Karpas-422 (cell line): ENCODE measurements at places on chromosomes 3 and 15. TPM values are rescaled to one million over a fixed set of nuclear protein-coding genes. Genes with fewer than 3 reads are reported as not detected.
A peak's percentile ranks its signal among the peaks of the same experiment; 100 is the strongest.

DNA sequence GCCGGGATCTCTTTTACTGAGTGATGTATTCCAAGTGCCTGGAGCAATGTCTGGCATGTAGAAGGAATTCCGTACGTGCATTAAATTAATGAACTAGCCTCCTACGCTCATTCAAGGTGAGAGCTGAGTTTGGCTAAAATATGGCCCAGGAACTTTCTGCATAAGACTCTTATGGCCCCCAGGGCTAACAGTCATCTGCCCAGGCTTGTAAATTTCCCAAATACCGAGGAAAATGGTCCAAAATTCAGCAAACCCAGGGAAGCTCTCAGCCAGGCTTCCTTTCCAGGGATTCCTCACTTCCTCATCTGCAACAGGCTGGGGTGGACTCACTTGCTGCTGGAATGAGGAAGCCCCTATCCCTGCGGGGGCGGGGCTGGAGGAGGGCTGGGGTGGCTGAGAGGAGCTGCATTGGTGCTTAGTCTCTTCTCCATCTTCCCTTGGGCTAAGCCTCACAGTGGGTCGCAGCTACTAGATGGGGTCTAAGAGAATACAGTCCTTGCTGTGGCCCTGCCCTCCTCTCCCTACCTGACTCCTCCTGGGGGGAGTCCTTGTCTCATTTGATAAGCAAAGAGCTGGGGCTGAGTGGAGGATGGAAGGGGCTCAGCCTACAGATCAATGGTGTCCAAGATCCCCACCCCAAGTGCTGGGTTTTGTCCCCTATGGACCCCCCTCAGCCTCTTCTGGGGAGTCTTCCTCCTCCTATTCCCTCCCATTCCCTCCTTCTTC lies 28.5 kb upstream of the APOD start:
- H3K27me3 ChIP-seq, result no peaks in the 10 kb centered on the region
- no peaks in the 10 kb centered on the region for H3K36me3 ChIP-seq
- no peaks in the 10 kb centered on the region for H3K4me1 ChIP-seq

Gene CELSR3
- total RNA-seq, result 3.8 and 7.0 TPM in 2 replicates

GRCh38 chr3:149199474-149199873 lies 22.2 kb downstream of the CP start:
- H3K4me3 ChIP-seq, result no peak overlapping the region
- H3K27ac ChIP-seq, result no peak overlapping the region
- H3K4me1 ChIP-seq, result peaks cover 20% of the 10 kb centered on the region
- peak; percentile 38 for DNase-seq
- no peaks in the 10 kb centered on the region for H3K27me3 ChIP-seq

DNA sequence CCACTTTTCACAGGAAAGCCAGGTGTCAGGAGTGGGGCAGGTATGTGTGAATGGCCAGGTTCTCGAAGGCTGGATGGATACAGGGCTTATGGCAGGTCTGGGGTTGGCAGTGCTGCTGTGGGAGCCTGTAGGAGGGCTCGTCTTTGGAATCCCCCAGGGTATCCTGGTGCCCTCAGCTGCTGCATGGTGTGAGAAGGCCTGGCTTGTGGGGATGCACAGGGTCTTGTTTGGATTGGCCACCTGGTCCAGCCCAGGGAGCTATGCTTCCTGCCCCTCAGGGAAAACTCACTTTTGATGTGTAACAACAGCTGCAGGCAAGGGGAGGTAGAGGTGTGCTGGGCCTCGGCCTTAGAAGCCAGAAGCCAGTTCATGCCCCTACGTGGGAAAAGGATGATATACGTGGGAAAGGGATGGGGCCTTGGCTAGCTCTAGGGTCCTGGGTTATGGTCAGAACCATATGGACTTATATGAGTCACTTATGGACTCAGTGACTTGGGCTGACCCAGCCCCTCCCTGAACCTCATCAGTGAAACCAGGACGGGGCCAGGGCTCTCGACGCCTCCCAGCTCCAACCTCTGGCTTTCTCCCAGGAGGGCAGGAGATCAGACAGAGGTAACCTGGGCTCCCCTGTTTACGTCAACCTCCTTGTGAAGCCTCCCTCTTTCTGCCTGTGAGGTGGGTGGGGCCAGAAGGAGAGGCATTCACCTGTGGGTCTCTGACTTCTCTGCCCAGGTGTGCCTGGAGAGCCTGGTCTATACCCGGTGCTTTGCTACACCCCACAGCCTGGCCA lies 37.8 kb upstream of the CSPG4 start:
- H3K36me3 ChIP-seq, result no peaks in the 10 kb centered on the region
- peaks cover 11% of the 10 kb centered on the region for H3K4me1 ChIP-seq
- H3K27me3 ChIP-seq, result no peaks in the 10 kb centered on the region

DNA sequence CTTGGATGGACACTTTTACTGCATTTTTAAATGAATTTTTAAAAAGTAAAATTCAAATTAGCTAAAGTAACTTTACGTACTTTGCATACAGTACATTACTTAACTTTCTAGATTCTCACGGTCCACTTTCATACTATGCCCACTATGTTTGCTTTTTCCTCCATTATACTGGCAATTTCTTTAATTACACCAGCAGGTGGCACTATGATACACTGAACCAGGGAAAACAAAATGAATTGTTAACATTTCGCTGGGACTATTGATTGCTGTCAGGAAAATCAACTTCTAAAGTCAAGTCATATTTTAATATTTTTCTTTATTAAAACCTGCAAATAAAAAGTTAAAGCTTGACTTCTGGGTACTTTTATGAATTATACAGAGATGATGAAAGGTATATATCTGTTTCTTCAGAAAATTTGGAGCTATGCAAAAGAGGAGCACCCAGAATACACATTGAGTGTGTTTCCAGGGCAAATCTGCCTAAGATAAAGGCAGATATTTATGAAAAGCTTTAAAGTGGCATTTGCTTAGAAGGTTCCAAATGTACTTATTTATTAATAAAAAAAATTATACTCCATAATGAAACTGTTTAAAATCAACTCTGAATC lies 21.8 kb upstream of the POU1F1 start:
- H3K36me3 ChIP-seq, result no peaks in the 10 kb centered on the region
- no peaks in the 10 kb centered on the region for H3K27me3 ChIP-seq
- DNase-seq, result peak; percentile 62
- no peak overlapping the region for H3K4me3 ChIP-seq
- no peaks in the 10 kb centered on the region for H3K4me1 ChIP-seq

DNA sequence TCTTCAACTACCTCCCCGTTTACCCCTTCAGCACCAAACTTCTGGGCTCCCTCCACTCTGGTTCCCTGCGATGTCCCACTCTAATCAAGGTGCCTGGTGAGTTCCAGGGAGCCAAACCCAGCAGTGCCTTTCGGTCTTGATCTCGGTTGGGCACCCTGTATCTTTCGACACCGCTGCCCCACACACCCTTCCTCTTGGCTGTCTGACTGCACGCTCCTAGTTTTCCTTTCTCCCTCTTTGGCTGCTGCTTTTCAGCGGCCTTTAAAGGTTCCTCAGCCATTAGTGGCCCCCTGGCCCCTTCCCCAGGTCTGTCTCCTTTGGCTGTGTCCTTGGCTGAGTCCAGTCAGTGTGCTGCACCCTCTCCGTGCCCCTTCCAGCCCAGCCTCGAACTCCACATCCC lies 784 bp downstream of the TTLL3 start:
- H3K36me3 ChIP-seq, result peaks cover 16% of the 10 kb centered on the region; the same call in 1 of the 2 replicates
- DNase-seq, result no peak
- H3K27me3 ChIP-seq, result no peaks in the 10 kb centered on the region
- no peak overlapping the region for H3K4me3 ChIP-seq

Gene UROC1
- total RNA-seq, result not detected in 2 replicates

- H3K4me1 ChIP-seq, result 0 out of 2 replicates have a peak, but pooled peaks cover 2% of the 10 kb centered on the region
- DNase-seq, result no peak
- H3K27ac ChIP-seq, result no peak overlapping the region
- no peaks in the 10 kb centered on the region for H3K27me3 ChIP-seq
Measured at GRCh38 chr3:128006061-128007032, 45.9 kb upstream of the SEC61A1 start.

GRCh38 chr3:189229196-189229828 lies 57.5 kb downstream of the TPRG1 start:
- H3K27me3 ChIP-seq, result 0 out of 2 replicates have a peak, but pooled peaks cover 2% of the 10 kb centered on the region
- H3K36me3 ChIP-seq, result no peaks in the 10 kb centered on the region
- no peak for DNase-seq
- H3K4me1 ChIP-seq, result no peaks in the 10 kb centered on the region
